ENCODE measurements at places on chromosomes 2 and 18. TPM values are rescaled to one million over a fixed set of nuclear protein-coding genes. Genes with fewer than 3 reads are reported as not detected.

- no peak for DNase-seq
These were observed 11.0 kb upstream of the RALB start for GRCh38 chr2:120241684-120242083.

- DNase-seq, result no peak
These were observed 62.7 kb upstream of the ARL4C start for GRCh38 chr2:234559609-234560008.

- no peak for DNase-seq
These were observed 548.4 kb upstream of the FSHR start for GRCh38 chr2:49702740-49703139.

DNA sequence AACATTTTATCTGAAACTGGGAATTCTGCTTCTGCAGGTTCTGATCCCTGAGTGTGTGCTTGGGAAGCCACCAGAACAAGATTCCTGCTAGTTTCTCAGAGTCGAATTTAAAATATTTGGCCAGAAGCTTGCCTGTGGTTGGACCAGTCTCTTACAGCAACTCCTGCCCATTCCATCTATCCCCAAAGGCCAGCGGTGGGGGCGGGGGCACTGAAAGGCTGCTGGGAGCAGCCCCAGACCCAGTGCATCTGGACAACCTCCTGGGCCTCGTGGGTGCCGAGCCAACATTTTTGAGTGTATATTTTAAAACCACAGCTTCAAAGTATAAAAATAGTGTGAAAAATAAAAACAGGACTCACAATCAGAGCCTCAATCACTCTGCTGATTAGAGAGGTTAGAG, 38.6 kb upstream of the ZFP36L2 start:
- DNase-seq, result no peak

DNA sequence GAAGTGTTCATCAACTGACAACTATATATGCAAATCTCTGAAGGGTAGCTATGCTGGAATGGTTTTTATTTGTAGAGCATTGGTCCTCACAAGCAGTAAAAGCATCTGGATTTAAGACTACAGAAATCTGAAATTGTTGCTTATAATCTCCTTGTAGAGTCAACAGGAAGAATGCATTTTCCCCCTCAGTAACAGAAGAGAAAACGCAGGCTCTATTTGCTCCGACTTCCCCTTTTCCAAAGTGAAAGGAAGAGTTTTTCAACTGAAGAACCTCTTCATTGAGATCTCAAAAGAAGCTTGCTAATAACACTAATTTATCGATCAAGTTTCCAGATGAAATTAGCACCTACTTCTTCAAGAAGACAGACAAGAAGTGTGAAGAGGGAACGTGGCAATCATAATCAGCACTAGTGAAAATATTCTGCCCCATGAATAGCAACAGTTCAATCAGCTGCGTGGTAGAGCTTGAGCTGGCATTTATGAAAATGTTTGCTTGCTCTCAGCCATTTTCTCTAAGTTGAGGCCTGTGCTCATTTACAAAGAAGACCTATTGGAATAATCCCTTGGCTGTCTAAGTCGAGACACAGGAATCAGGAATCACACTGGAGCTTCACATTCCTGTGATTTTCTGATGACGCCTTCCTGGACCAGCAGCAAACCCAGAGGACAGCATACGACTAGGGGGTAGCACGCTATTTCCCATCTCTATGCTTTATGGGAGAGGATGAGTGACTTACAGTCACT, 43.7 kb downstream of the TGIF1 start:
- no peak for DNase-seq

GRCh38 chr2:23589220-23589647, 204.3 kb downstream of the KLHL29 start:
- DNase-seq, result no peak

DNA sequence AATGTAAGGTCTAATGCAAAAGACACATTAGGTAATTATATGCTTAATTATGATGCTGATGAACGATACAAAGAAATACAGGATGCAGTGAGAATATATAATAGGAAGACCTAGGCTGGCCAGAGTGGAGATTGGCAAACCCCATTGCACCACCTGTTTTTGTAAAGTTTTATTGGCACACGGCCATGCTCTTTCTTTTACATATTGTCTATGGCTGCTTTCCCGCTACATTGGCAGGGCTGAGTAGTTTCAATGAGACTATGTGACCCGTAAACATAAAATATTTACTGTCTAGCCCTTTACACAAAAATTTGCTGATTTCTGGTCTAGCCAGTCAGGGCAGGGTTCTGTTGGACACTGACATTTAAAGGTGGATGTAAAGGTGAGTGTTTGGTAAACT, 5.4 kb downstream of the SEC11C start:
- no peak for DNase-seq

GRCh38 chr2:216082805-216083204, 1.1 kb downstream of the TMEM169 start:
- no peak for DNase-seq

The CRYGD gene
- 1.7 TPM for total RNA-seq

The CDKL4 gene
- total RNA-seq, result 10.1 TPM

The TUBA3E gene
- not detected for total RNA-seq

The ME2 gene
- 142 TPM for total RNA-seq
